ENCODE measurements at places on chromosomes 1 and 21. TPM values are rescaled to one million over a fixed set of nuclear protein-coding genes. Genes with fewer than 3 reads are reported as not detected.
A peak's percentile ranks its signal among the peaks of the same experiment; 100 is the strongest.

DNA sequence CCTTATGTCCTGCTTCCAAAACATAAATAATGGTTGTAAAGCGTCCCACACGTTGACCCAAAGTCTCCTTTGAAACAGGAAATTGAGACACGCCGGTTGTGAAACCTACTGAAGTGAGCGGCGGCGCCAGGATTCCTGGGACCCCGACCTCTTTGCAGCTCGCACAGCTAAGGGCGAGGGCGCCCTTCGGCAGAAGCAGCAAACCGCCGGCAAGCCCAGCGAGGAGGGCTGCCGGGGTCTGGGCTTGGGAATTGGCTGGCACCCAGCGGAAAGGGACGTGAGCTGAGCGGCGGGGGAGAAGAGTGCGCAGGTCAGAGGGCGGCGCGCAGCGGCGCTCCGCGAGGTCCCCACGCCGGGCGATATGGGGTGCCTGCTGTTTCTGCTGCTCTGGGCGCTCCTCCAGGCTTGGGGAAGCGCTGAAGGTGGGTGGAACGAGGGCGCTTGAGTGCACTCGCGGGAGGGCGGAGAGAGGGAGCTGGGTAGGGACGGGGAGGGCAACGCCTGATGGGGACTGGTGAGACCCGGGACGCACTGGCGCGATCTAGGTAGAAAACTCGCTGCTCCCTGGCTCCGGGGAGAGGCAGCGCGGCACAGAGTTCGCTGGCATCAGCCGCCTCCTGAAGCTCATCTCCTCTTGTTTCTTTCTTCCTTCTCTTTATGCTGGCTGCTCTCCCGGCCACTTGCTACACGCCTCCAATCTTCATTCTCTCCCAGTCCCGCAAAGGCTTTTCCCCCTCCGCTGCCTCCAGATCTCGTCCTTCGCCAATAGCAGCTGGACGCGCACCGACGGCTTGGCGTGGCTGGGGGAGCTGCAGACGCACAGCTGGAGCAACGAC, at the start of gene CD1D:
TSS of gene CD1D (plus strand) at position 155 of the 836 bp plus-strand sequence. CDS start at position 362, 207 bp downstream.
- H3K36me3 ChIP-seq = no peaks in the 10 kb centered on the region
- peaks cover 61% of the 10 kb centered on the region for H3K27me3 ChIP-seq
- peaks cover 6% of the 10 kb centered on the region for H3K4me1 ChIP-seq

- H3K27ac ChIP-seq = no peak overlapping the region
- H3K4me3 ChIP-seq = no peak overlapping the region
- peaks cover 24% of the 10 kb centered on the region for H3K36me3 ChIP-seq
- peaks cover 53% of the 10 kb centered on the region for H3K4me1 ChIP-seq
- H3K27me3 ChIP-seq = no peaks in the 10 kb centered on the region
These were observed 9.6 kb downstream of the NES start for GRCh38 chr1:156667610-156667967.

DNA sequence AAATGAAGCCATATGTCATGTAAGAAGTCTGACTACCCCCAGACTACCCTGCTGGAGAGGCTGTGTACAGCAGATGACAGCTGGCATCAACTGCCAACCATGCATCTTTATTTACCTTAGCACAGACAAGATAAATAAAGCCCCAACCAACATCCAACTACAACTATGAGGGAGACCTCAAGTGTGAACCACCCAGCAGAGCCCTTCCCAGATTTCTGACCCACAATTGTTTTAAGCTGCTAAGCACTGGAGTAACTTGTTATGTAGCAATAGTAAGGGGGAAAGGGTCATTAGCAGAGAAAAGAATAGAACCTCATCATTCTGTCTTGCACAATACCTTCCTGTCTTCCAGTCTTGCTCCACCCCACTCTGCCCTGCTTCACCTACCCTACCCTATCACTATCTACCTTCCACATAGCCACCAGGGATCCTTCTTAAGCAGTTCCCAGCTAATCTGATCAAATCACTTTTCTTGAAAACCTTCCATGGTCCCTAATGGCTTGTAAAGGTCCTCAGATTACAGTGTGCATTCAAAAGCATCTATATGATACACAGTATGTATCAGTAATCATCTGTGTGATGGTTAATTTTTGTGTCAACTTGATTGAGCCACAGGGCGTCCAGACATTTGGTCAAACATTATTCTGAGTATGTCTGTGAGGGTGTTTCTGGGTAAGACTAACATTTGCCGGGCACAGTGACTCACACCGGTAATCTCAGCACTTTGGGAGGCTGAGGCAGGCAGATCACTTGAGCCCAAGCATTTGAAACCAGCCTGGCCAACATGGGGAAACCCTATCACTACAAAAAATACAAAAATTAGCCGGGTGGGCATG, 19.6 kb upstream of the RBM15 start:
- H3K36me3 ChIP-seq = no peaks in the 10 kb centered on the region
- H3K27ac ChIP-seq = no peak overlapping the region
- H3K4me3 ChIP-seq = no peak overlapping the region
- peaks cover 6% of the 10 kb centered on the region for H3K27me3 ChIP-seq

- no peak overlapping the region for H3K27ac ChIP-seq
- H3K4me1 ChIP-seq = no peaks in the 10 kb centered on the region
- H3K27me3 ChIP-seq = peaks cover 4% of the 10 kb centered on the region
- DNase-seq = no peak
- no peaks in the 10 kb centered on the region for H3K36me3 ChIP-seq
These were observed 18.7 kb downstream of the MMEL1 start for GRCh38 chr1:2614145-2614544.

GRCh38 chr1:32903991-32904785, 3.0 kb upstream of the TMEM54 start:
- H3K27ac ChIP-seq = no peak overlapping the region
- peaks cover 3% of the 10 kb centered on the region for H3K36me3 ChIP-seq
- DNase-seq = no peak
- peaks cover 20% of the 10 kb centered on the region for H3K4me1 ChIP-seq
- H3K4me3 ChIP-seq = no peak overlapping the region

- DNase-seq = no peak
- no peak overlapping the region for H3K4me3 ChIP-seq
- H3K27ac ChIP-seq = 0 out of 2 replicates have a peak overlapping the region, but pooled peaks have one; percentile 26
- no peaks in the 10 kb centered on the region for H3K27me3 ChIP-seq
- no peaks in the 10 kb centered on the region for H3K36me3 ChIP-seq
These were observed 70.4 kb downstream of the DIRAS3 start for GRCh38 chr1:67980028-67980427.

GRCh38 chr1:143652744-143653428, 318.9 kb downstream of the FAM72C start:
- no peak overlapping the region for H3K4me3 ChIP-seq
- H3K36me3 ChIP-seq = no peaks in the 10 kb centered on the region
- H3K27ac ChIP-seq = no peak overlapping the region
- no peaks in the 10 kb centered on the region for H3K27me3 ChIP-seq

DNA sequence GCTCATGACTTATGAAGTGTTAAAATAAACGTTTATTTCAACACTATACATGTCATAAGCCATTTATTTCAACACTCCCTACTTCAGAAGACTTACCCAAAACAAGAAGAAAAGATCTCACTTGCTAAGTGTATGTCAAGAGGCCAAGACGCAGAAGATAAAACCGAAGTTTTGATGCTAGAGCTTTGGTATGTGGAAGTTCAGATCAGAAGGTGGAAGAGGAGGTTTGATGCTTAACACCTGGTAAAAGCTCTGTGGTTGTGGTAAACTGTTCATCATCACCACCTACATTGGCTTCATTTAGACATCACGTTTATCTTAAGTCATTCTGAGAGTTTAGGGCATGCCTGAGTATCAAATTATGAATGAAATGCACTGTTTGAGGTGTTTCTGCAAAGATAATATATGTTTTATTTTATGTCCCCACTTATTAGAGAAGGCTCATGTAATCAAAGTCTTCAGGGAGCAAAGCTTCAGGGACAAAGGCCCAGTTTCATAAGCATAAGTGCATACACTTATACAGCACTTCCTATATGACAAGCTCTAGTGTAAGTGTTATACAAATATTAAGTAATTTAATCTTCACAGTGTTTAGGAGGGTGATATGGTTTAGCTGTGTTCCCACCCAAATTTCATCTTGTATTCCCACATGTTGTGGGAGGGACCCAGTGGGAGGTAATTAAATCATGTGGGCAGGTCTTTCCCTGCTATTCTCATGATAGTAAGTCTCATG, 533.3 kb downstream of the PTBP2 start:
- no peak overlapping the region for H3K4me3 ChIP-seq
- H3K4me1 ChIP-seq = no peaks in the 10 kb centered on the region
- no peaks in the 10 kb centered on the region for H3K36me3 ChIP-seq
- DNase-seq = no peak
- no peaks in the 10 kb centered on the region for H3K27me3 ChIP-seq

DNA sequence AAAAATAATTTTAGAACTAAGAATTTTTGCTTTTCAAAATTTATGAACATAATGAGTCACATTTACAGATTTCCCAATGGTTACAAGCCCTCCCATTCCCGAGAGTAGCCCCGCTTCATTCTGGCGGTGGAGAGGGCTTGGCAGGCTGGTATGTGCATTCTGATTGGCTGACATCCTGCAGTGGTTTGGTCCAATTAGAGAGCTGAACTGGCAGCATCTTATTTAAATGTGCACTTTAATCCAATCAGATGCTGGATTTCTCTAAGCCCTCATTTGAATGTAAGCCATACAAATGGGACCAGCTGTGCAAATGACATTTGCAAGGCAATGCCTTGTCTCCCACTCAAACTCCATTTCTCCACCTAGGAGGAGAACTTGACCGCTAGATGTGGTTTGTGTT, 18.0 kb upstream of the TRIM17 start:
- no peak overlapping the region for H3K4me3 ChIP-seq
- no peaks in the 10 kb centered on the region for H3K4me1 ChIP-seq
- no peak overlapping the region for H3K27ac ChIP-seq

DNA sequence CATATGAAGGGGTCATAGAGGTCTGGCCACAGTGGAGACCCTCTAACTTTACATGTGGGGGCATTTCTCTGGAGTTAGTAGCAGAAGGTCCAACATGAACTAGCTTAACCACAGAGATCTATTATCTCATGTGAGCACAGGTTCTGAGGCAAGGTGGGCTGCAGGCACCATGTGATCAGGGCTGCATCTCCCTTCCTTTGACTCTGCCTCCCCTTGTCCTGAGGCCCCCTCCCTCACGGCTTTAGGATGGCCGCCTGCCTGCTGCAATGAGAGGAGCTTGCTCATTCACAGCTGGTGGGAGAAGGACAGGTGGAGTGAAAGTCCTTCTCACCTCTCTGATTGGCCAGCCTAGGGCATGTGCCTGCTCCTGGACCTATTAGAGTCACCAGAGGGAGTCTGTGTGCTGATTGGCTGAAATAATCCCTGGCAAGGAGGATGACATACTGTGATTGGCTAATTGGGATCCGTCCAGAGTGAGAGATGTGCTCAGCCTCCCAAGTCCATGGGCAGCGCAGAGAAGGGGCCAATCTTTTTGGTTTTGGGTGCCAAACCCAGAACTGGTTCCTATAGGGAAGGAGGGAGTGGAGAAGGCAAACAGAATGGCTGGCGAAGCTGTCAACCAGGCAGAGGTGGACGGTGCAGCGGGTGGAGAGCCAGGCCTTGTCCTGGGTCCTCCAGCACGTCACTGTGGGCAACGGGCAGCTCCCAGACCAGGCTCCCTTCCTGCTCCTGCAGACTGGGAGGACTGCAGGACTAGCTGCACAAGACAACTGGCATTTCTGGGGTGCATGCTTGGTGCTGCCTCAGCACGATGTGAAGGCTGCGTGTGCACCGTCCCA, 39.4 kb upstream of the C1orf174 start:
- no peaks in the 10 kb centered on the region for H3K4me1 ChIP-seq
- no peaks in the 10 kb centered on the region for H3K27me3 ChIP-seq
- no peaks in the 10 kb centered on the region for H3K36me3 ChIP-seq
- H3K4me3 ChIP-seq = no peak overlapping the region
- no peak for DNase-seq

The TCHHL1 gene
- total RNA-seq = not detected

The RPL5 gene
- 1,004 TPM for total RNA-seq

The ZFP69 gene
- 5.6 TPM for total RNA-seq

The NBPF6 gene
- total RNA-seq = not detected

The CADM3 gene
- not detected for total RNA-seq

The EPS8L3 gene
- total RNA-seq = not detected

The CELA3A gene
- total RNA-seq = not detected

The GAS5 gene
- total RNA-seq = 277 TPM

The CD1B gene
- not detected for total RNA-seq
